ENCODE measurements at places on chromosomes 1 and 21. TPM values are rescaled to one million over a fixed set of nuclear protein-coding genes. Genes with fewer than 3 reads are reported as not detected.

RAB3B gene
- 3.4 TPM for total RNA-seq

DNA sequence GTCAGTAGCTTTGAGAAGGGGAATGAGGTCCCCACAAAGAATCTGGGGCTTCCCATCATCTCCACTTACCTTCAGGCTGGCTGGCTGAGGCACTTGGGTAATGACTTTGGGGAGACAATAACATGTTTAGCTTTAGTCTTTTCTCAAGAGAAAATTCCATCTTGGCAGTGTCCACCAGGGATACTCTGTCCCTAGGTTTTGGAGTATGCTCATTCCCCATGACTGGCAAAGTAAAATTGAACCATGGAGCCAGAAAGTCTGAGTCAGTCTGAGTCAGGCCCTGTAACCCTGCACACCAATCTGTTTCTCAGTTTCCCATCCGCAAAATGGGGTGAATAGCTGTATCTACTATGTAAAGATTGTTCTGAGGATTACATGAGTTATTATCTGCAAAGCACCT, 28.2 kb downstream of the RUNX1 start:
- peak; percentile 51 for DNase-seq

GRCh38 chr1:17447501-17447992, 8.1 kb upstream of the RCC2 start:
- DNase-seq = no peak

PNRC2 gene
- 87.5 TPM for total RNA-seq

Data from mammary epithelial cell (primary cell).